ENCODE measurements at places on chromosomes 4 and X.
A peak's percentile ranks its signal among the peaks of the same experiment; 100 is the strongest.

DNA sequence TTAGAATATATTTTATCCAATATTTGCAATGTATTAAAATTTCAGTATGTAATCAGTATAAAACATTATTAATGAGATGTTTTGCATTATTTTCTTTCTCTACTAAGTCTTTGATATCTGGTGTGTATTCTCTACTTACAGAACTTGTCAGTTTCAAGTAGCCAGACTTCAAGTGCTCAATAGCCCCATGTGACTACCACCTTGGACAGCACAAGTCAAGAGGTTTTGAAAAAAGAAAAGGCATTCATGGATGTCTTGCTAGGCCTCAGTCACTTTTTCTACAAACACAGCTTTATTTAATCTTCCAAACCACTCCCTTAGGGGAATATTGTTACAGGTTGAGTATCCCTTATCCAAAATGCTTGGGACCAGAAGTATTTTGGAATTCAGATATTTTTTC is 189.4 kb downstream of the QDPR start:
- DNase-seq, result no peak

GRCh38 chrX:70332600-70332999 is 42.7 kb downstream of the KIF4A start:
- DNase-seq, result no peak

GRCh38 chr4:122604146-122604545 is 16.7 kb downstream of the IL21 start:
- DNase-seq, result no peak

GRCh38 chrX:150984169-150984824 is 1.2 kb downstream of the HMGB3 start:
- DNase-seq, result peak; percentile 7

DNA sequence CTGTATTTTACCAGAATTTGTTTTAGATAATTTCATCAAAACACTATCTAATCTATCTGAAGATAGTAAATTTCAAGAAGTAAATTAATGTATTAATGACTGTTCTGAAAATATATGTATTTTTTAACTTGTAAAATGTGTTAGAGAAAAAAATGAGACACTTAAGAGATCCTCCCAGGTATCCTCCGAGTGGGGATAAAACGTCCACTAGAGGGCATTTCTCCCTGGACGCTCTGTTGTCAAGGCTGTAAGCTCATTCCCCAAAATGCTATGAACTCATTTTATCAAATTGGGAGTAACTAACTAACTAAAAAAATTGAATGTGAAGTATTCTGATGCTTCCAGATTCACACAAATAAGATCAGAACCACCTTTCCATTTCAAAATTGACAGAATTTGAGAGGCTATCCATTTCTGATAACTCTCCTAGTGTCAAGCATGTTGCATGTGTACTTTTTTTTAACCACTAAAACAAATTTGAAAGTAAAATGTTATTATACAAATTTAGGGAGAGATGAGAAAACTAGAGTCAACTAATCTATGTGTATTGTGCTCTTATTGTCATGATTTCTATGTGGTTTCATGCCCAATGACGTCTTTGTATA is 337.3 kb upstream of the HS3ST1 start:
- peak; percentile 38 for DNase-seq
